Activated naive CD4-positive, alpha-beta T cell treated with Interleukin-2 at 50 U/mL for 16 hours (primary cell): ENCODE measurements at places on chromosomes 2 and 18.

DNA sequence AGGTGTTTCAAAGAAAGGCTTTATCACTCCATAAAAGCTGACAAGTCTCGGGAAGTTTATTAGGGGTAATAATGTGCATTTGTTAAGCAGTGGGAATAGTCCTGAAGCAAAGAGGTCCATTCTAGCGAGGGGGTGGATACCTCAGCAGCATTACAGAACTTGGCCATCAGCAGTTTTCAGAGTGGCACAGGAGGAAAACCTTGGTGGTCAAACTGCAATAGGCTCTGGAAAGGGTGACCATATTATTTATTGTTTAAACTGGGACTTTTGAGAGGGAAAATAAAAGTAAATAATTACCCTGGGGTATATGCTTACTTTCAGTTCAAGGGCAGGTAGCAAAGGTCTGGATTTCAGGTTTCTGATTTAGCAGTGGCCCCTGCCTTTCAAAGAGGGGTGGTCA lies 115.5 kb upstream of the KLHL14 start:
- no peak for DNase-seq

- no peak for DNase-seq
These were observed 126.4 kb downstream of the TXNL1 start for GRCh38 chr18:56511996-56512395.

DNA sequence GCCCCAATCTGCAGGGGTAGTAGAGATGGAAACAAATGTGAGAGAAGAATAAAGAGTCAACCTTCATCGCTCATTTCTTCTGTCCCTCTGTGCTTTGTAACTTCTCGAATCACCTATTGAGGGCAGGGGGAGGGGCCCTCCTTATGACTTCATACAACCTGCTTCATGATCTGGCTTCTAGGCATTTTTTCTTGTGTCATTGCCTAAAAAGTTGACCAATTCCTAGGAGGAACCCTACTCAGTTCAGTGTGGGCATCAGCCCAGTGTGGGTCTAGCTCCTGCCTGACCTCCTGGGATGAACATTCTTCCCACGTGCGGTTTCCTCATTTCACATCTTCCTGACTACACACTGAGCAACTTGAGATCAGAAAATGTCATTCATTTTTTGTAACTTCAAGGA lies 46.3 kb upstream of the CREB1 start:
- no peak for DNase-seq

GRCh38 chr2:105294844-105295481 lies 34.6 kb downstream of the TGFBRAP1 start:
- DNase-seq = peak; percentile 8

GRCh38 chr2:180933332-180933731 lies 47.1 kb upstream of the UBE2E3 start:
- DNase-seq = no peak

DNA sequence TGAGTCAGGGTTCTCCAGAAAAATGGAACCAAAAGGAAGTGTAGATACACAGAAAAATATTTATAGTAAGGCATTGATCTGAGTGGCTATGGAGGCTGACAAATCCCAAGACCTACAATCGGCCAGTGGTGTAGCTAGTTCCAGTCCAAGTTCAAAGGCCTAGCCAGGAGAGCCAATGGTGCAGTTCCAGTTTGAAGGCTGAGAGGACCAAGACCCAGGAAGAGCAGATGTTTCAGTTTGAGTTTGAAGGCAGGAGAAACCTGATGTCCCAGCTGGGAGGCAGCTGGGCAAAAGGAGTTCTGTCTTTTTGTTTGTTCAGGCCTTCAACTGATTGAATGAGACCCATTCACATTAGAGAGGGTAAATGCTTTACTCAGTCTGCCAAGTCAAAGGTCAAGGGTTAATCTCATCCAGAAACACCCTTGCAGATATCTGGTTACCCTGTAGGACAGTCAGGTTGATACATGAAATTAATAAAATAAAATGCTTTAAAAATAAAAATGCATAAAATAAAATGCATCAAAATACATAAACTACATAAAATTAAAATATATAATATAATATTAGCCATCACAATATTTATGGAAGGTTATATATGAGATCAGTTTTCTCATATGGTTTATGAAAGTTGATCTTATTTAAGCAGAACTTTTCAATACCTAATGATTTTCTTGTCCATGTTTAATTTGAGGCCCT lies 38.7 kb downstream of the KCNE4 start:
- DNase-seq = no peak

DNA sequence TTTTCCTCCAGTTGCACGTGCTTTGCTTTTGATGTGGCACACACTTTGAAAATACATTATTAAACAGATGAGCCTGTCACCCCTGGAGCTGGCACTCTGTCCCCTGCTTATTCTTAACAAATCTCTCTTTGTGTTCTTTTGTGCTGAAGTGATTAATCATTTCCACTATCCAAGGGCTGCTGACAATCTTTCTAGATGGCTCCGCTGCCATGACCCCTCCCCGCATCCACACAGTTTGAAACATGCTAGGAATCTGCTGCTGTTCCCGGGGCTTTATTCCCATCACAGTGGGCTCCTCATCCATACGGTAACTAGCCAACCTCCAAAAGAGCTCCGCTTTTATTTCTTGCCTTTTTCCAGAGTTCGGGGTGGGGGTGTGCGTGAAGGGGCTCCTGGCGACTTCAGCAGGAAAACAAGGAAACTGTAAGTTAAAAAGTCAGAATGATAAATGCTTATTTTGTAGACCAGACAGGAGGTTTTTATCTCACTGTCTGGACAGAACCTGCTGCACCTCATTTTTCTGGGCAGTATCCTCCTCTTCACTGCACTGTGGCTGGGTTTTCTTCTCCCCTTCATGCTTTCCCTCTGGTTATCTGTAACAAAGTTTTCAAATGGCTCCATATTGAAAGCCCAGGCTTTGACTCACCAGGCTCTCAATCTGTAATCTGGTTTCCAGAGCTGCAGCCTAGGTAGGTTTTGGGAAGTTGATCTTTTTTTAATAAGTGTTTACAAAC lies 319.7 kb downstream of the AFF3 start:
- DNase-seq = no peak

DNA sequence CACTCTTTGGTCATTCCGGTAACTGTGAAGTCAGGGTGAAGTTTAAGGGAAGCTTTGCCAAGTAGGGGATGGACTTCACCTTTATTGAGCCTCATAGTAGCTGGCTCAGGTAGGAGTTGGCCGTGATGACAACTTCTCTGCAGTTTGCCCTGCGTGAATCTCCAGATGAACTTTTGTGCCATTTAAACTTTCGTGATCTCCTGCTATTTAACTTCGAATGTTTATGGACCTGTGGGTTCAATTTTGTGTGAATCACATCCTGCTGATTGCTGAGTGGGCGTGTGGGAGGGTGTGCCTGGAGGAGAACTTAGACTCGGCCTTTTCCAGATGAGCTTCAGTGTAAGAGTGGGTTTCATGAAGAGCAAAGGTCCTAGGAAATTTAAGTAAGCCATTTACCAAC lies 4.2 kb downstream of the UGT1A1 start:
- no peak for DNase-seq

- DNase-seq = no peak
These were observed 5.8 kb upstream of the PAX8 start for GRCh38 chr2:113284476-113284875.
